Stimulated activated CD4-positive, alpha-beta T cell treated with anti-CD3 and anti-CD28 coated beads, Interleukin-15, amount 100 ng/mL, for 48 hours (primary cell): ENCODE measurements at places on chromosomes 4 and X.
A peak's percentile ranks its signal among the peaks of the same experiment; 100 is the strongest.

GRCh38 chr4:57116245-57116644, 6.1 kb upstream of the IGFBP7 start:
- no peak for DNase-seq

GRCh38 chr4:185115827-185116232, 27.2 kb upstream of the SLC25A4 start:
- no peak for DNase-seq

DNA sequence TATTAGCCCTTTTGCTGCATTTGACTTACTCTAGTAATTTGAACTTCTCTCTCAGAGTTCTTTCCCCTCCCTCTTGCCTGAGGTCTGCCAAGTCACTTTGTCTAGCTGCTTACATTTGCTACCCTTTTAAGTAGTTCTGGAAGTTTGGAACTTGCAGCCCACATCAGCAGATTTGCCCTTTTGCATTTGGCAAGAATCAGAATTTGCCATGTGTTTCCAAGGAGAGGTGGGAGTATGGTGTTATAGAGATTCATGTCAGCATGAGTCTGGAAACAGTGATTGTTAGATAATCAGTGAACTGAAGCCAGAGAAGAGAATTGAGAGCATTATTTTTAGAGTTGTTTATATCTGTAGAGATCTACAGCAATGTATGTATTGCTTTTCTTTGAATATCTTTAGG, 52.1 kb downstream of the KLHL34 start:
- no peak for DNase-seq

- DNase-seq, result no peak
Observed at GRCh38 chrX:43969504-43970501, 3.4 kb downstream of the NDP start.

DNA sequence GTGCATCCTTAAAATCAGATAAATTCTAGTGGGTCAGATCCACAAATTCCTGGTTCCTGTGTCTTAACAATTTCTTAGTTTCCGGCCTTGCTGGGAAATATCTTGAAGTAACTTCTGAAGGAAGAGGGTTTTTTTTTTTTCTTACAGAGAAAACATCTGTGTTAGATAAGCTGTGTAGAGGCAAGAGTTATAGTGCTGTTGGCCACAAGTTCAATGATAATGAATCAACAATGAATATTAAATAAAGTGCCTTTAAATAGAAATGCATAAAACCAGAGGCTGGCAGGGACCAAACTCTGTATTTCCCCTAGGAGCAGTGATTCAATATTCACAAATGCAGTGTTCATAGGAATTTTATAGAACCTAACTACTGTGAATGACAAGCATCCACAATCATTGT, 711.9 kb upstream of the ATOH1 start:
- no peak for DNase-seq

DNA sequence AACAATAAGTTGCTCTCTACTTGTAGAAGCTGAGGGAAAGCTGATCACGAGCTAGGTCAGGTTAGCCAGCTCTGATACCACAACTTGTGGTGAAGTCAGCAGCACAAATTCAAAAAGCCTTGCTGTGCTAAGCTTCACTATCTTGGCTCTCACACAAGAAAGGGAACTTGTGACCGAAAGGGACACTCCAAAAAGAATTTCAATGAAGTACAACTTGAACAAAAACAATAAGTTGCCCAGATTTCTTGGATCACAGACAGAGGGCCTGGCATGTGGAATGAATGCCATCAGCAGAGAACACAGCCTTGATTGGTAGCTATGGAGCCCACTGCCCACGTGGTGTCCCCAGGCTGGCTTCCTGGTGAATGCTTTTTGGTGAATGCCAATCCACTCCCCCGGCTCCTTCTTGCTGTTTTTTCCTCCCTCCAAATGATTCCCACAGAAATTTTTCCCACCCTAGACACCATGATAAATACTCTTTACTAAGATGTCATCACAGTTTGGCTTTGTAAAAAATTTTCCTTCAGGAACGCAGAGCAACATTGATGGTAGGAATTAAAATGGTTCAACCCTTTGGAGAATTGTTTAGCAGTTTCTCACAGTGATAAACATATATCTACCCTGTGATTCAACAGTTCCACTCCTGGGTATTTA, 82.6 kb downstream of the ANXA3 start:
- DNase-seq, result no peak

DNA sequence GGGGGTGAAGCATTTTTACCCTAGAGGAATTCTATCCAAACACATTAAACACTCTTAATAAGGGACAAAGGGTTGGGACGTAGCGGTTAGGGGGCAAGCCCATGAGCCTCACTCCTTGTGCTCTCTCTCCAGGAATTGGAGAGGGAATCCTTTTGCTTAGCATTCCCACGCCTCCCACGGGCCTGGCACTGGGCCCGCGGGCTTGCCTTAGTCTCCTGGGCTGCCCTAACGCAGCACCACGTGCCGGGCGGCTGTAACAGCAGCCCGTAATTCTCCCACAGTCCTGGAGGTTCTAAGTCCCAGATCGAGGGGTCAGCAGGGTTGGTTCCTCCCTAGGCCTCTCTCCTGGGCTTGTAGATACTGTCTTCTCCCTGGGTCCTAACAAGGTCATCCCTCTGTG, 67.5 kb downstream of the TBL1X start:
- no peak for DNase-seq

DNA sequence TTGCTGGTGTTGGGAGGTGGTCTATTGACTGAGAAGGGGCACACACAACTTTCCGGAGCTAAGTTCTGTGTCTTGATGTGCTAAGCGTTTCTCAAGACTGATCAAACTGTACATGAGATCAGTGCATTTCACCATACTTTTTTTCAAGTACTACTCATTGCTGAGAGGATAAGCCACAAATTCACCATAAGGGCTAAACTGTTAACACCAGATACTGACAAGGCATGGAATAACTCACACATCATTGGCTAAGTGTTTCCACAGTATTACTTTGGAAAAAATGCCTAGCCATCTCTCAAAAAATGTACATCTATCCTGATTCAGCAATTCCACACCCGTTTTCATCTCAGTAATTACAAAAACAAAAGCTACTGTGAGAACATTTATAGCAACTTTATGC, 13.0 kb downstream of the RBMX start:
- DNase-seq, result no peak

DNA sequence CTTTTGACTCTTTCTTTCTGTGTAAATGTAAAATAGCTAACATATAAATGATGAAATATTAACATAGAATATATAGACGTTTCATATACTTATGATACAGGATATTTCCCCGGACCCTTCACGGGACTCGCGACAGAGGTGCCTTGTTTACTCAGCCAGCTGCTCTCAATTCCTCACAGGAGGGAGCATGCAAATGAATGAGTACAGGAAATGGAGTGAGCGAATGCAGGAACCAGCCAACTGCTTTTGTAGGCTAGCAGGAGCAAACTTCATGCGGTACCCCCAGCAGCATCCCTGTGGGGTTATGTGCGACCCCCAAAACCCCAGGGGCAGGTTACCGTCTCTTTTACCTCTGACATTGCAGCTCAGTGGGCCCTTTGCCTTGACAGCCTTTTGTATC, 110.3 kb upstream of the PDHA2 start:
- DNase-seq, result no peak

- DNase-seq, result no peak
Observed at GRCh38 chr4:188432328-188432727, 293.1 kb downstream of the TRIML1 start.

- no peak for DNase-seq
Observed at GRCh38 chrX:30060718-30061117, 154.6 kb upstream of the MAGEB2 start.

GRCh38 chrX:123961268-123962005, at the start of gene STAG2:
TSS of gene STAG2 (plus strand) at chrX:123961706. CDS start at chrX:124022628, 60,922 bp downstream.
- DNase-seq, result peak; percentile 43

GRCh38 chr4:73487233-73487632, 5.7 kb downstream of the AFM start:
- no peak for DNase-seq

DNA sequence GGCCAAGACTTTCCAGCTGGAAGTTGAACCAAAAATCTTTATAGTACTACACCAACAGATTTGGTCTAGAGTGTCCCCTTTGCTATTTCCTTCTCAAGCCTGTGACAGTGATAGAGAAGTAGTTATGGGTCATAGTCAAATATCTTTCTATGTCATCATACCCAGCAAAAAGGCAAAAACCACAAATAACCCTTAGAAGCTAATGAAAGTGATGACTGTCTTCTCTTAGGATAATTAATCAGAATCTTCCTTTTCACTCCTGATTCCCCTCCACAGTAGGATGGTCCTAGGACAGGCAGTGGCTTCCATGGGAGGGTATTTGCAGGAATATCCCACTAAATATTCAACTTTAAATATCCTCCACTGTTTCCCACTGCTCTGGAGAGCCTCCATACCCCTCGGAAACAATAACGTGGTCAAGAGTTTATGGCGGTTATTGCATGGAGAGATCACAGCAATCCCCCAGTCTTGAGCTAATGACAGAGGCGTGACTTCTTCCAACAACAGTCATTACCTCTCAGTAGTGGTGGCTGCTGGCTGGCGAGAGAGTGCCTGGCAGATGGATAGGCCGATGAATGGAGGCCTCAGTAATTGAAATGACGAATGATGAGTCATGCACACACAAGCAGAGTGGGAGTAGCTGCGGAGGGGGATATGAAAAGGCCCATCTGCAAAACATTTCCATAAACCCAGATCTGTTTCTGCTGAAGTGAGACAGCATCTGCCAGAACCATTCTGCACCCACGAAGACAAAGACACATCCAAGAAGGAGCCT, 154.9 kb downstream of the STK32B start:
- no peak for DNase-seq

DNA sequence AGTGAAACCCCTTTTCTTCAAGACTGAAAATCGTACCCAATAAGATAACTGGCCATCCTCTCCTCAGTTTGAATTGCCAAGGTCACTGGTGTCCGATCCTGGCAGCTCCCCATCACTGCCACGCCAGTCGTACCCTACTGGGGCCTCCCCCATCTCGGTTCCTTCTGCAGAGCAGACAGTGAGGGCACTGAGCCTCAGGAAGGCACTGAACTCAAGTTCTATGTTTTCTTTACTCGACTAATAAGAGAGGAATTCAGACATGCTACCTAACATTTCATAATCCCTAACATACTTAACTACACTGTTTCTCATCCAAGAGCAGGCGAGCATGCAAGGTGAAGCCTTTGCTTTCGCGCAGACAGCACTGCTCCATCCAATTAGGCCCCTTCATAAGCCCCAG, 23.4 kb downstream of the ZFYVE28 start:
- DNase-seq, result no peak

DNA sequence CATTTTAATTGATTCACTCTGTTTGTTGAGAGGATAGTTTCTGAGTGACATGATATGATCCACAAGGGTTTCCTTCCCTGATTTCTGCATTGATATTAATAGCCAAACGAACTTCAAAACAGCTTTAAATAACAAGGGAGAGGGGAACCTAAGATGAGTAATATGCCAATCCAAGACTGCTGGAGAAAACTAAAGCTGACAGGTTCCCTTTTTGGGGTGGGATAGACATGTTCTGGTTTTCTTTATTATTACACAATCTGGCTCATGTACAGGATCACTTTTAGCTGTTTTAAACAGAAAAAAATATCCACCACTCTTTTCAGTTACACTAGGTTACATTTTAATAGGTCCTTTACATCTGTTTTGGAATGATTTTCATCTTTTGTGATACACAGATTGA, 182.2 kb downstream of the AR start:
- no peak for DNase-seq

- no peak for DNase-seq
Observed at GRCh38 chr4:6747294-6748051, 31.5 kb downstream of the BLOC1S4 start.
